ENCODE measurements at places on chromosomes 16 and 17.

GRCh38 chr16:29763326-29763725 lies 14.7 kb upstream of the ZG16 start:
- no peak for DNase-seq

DNA sequence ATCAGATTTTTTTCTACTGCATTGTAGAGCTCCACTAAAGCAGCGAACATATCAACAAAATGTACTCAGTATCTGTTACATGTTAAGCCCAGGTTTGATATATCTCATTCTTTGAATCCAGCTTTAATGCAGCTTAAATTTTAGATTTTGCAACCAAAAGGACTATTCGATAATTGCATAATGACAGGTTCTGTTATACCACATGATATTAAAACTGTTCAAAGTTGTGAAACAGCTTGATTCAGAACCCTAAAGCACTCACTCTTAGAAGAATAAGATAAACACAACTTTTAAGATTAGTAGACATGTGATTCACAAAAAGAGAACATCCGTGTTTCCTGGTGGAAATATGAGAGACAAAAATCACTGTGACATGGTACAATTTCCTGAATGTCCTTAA lies 427.9 kb downstream of the CDH11 start:
- DNase-seq, result no peak

- DNase-seq, result no peak
These were observed 6.1 kb upstream of the PRSS8 start for GRCh38 chr16:31141489-31142108.

GRCh38 chr17:8056232-8056975 lies 17.5 kb downstream of the ALOX15B start:
- DNase-seq, result no peak

DNA sequence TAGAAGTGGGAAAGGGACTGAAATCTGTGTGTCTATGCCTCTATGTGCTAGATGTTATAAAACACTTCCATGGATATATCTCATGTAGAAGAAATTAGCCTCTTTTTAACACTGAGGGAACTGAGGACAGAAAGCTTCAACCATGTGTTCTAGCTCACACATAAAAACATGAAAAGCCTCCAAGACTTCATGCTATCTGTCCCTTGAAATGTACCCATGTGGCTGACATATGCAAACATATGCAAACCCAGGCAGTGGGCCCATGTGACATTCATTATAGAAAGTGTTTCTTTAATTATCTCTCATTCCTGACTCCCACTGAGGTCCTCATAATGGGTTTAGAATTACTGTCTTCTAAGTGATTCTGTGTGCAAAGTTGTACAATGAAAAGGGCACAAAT lies 134.7 kb upstream of the MAF start:
- DNase-seq, result no peak

DNA sequence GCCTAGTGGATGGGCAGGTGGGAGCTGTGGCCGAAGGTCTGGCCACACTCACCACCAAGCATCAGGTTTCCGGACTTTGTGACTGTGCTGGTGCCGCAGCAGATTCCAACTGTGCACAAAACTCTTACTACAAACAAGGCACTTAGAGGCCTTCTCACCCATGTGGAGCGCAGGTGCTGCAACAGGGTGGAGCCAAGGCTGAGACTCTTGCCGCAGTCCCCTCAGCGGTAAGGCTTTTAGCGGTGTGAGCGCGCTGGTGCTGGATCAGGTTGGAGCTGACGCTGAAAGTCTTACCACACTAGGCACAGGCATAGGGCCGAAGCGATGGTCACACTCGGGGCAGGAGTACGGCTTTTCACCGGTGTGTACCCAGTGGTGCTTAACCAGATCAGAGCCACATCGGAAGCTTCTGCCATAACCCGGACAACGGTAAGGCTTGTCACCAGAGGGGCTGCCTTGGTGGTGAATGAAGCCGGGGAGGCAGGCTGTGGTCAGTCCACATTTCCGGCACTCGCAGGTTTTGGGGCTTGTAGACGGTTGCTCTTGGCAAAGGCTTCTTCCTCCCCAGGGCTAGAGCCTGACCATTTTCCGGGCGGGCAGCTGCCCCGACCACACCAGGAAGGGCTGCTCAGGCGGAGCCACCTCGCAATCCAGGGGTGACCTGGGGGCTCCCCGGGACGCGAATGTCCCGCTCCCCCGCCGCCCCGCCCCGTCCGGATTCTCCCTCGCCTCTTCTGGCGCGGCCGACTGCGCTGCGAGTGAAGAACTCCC lies 1.0 kb upstream of the ARMC5 start:
- no peak for DNase-seq

DNA sequence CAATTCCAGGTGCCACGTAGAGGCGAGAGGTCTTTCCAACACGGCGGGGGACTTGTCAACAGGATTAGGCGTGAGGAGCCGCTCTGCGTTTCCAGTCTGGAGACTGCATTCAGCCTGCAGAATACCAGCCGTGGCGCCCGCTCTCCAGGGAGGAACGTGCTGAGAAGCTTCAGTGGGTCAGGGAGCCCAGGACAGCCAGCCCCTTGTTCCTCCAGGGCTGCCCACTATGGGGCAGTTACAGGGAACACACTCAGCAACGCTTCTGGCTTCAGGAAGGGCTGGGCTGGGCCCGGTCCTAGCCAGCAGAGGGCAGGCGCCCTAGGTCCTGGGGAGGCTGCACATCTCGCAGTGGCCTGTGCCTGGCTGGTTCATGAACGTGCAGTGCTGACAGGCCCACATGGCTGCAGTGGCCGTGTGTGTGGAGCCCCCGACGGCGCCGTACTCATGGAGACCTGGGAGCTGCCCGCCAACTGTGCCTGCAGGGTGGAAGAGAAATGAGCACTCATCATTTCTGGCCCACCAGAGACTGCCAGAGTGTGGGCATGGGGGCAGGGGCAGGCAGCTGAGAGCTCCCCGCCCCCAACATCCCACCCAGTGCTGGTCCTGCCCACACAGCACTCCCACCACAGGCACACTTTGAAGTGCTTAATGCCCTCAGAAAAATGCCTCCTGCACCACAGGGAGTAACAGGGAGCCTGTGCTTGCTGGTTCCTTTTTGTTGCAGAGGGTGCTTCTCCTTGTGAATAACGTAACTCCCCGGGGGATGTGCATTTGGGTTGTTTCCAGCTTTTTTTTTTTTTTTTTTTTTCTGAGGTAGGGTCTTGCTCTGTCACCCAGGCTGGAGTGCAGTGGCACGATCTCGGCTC lies 7.0 kb upstream of the FAAP100 start:
- DNase-seq, result no peak

- no peak for DNase-seq
These were observed 3.6 kb downstream of the ZNF267 start for GRCh38 chr16:31876951-31877828.

GRCh38 chr17:32341141-32341856 lies 674 bp downstream of the C17orf75 start:
- DNase-seq, result peak; percentile 19

DNA sequence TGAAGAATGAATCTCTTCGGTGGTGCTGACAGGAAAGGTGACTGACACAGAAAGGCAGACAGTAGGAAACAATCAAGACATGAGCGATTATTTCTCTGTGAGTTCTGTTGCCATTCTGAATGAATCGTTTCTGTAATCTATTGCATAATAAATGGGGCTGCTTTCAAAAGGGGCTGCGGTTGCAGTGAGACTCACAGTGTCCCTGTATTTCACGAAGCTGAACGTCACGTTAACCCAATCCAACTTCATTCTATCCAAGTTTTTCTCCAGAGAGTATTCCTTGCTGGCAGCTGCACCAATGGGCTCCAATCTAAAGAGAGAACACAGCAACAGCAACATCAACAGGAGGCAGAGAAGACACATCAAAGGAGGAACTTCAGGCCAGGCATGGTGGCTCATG lies 75.4 kb downstream of the DNAH3 start:
- DNase-seq, result no peak

- DNase-seq, result no peak
These were observed 1.4 kb downstream of the FBXO31 start for GRCh38 chr16:87382023-87382785.

- DNase-seq, result no peak
These were observed 8.5 kb downstream of the HASPIN start for GRCh38 chr17:3732210-3732621.

- DNase-seq, result no peak
These were observed 19.7 kb downstream of the ADCY9 start for GRCh38 chr16:4096509-4096908.

- DNase-seq, result no peak
These were observed 5.3 kb upstream of the OSGIN1 start for GRCh38 chr16:83947642-83948234.

- DNase-seq, result peak; percentile 66
These were observed 1.8 kb downstream of the GJD3 start for GRCh38 chr17:40362696-40363110.

- peak; percentile 42 for DNase-seq
These were observed 643.2 kb downstream of the WWOX start for GRCh38 chr16:78742501-78743283.

DNA sequence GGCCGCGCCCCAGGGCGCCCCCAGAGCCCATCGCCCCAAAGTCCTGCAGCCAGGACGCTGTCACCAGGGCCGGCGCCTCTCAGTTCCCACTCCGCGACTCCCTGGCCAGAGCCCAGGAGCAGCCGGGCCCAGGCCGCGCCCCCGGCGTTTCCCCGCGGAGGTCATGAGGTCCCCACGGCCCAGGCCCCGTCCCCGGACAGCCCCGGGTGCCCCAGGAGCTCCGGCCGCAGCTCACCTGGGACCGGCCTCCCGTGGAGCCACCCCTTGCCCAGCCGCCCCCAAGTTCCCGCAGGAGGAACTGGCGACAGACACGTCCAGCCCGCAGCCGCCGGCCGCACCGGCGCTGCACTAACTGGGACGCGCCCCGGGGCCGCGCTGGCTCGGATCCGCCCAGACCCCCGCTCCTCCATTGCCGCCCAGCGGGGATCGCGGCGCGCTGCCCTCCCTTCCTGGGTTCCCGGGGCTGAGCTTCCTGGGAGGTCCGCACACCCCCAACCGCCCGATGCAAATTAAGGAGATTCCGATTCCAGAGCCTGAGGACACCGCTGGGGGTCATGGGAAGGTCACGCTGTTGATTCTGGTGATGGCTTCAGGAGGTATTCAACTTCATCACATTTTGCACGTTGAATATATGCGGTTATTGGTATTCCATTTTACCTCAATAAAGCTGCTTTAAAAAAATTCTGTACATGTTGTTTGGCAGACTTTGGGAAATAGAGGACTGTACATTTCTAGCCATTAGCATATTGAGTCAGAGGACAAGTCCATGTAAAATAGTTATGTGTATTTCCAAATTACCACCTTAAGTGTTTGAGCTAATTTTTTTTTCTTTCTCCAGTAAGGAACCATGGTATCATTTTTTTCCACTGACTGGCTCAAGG lies 9.9 kb downstream of the AHSP start:
- no peak for DNase-seq

DNA sequence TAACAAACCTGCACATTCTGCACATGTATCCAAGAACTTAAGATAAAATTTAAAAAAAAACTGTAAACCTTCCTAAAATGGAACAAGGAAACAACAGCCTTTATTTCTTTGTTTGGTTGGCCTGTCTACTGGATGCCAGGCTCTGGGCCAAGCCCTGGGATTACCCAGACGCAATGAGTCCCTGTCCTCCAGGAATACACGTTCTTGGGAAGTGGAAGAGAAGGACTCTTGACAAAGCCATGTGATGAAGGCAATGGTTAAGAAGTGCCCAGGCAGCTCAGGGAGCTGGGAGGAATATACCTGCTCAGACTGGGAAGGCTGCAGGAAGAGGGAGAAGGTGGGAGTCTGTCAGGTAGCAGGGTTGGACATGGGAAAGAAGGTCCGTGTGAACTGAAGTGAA lies 115.4 kb downstream of the AXIN2 start:
- no peak for DNase-seq

DNA sequence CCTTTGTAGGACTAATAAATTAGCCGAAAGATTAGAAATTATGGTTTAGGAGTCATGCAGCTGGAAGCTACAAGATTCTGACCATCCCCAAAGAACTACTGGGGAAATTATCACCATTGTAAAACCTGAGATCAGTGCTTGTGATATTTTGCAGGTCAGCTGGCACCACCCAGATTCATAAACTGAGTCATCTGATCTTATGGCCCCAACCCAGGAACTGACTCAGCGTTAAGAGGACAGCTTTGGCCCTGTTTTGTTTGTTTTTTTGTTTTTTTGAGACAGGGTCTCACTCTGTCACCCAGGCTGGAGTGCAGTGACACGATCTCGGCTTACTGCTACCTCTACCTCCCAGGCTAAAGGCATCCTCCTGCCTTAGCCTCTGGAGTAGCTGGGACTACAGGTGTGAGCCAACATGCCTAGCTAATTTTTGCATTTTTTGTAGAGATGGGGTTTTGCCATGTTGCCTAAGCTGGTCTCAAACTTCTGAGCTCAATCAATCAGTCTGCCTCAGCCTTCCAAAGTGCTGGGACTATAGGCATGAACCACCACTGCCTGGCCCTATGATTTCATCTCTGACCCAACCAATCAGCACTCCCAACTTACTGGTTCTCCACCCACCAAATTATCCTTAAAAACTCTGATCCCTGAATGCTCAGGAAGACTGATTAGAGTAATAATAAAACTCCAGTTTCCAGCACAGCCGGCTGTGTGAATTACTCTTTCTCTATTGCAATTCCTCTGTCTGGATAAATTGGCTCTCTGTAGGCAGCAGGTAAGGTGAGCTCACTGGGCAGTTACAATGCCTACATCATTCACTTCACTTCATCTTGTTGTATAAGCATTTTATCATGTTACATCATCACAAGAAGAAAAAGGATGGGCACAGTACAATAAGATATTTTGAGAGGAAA lies 79.4 kb upstream of the KSR1 start:
- no peak for DNase-seq

- no peak for DNase-seq
These were observed 81.6 kb downstream of the CCDC182 start for GRCh38 chr17:57663326-57664070.

DNA sequence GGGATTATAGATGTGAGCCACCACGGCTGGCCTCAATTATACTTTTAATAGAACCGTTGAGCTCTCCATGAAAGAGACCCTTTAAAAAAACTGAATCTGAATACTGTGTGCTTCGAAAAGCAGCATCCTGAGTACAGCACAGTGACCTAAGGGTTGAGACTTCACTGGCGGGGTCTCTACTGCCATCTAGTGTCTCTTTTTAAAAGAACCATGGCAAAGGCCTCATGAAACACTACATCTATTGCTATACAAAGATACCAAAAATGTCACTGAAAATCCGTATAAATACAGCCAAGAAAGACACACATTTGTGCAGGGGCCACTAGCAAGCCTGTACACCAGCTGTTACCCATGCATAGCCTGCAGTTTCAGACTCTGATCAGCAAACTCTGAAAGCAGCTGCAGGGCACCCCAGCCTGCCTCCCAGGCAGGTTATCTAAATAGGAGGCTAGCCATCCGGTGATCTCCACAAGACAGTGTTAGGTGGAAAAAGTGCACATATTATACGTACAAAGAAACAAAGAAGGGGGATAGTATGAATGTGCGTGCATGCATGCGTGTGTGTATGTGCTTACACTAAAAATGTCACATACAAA lies 35.3 kb downstream of the NPLOC4 start:
- no peak for DNase-seq

GRCh38 chr17:47949946-47950345 lies 7.7 kb downstream of the PRR15L start:
- DNase-seq, result no peak

All from activated naive CD4-positive, alpha-beta T cell (primary cell).